ENCODE measurements at places on chromosomes 11 and 22.

GRCh38 chr22:33354928-33355327, 296.7 kb upstream of the SYN3 start:
- DNase-seq: no peak

DNA sequence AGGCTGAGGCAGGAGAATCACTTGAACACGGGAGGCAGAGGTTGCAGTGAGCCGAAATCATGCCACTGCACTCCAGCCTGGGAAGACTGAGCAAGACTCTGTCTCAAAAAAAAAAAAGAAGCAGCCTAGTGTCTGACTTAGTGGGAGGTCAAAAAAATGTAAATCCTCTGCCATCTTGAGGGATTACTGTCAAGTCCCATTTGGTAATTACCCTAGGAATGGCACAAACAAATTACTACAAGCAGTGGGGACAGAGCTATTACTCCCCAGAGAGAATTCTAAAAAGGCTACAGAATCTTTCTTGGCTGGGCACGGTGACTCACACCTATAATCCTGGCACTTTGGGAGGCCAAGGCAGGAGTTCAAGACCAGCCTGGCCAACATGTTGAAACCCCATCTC, 3.8 kb downstream of the SERPING1 start:
- no peak for DNase-seq

DNA sequence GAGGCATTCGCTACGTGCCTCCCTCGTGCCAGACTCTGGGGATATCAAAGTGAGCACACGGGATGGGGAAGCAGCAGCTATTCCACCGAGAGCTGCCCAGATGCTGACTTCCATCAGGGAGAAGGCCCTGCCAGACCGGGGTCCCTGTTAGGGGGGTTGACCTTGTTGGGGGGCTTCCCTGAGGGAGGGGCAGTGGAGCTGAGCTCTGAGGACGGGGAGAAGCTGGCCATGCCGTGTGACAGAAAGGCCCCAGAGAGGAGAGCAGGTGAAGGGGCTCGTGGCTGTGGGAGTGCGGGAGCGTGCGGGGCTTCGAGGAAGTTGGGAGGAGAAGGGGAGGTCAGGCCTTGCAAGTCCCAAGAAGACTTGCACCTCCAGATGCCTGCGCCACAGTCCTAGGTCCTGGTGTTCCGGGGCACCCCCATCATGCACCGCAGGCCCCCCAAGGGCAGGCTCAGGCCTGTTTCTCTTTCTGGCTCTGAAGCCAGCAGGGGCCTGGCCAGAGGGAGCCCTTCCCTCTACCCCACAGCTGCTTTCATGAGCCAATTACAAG, 94.4 kb downstream of the ARHGAP8 start:
- no peak for DNase-seq

- no peak for DNase-seq
Measured at GRCh38 chr22:24833881-24834495, 28.0 kb downstream of the SGSM1 start.

DNA sequence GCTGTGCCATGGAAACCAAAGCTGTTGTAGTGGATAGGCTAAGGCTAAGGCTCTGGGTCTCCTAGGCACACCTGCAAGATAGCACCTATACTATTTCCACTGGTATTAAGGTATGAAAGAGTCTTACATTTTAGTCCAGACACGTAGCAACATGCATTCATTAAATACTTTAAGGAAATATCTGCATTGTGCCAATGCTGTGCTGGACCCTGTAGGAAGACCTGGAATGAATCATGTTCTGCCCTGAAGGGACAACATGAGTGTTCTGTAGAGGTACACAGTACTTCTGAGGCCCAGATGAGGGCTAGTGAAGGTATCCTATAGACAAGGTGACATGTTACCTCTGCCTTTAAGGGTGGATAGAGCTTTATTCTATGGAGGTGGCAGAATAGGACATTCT, 35.2 kb upstream of the RRM1 start:
- DNase-seq: no peak

DNA sequence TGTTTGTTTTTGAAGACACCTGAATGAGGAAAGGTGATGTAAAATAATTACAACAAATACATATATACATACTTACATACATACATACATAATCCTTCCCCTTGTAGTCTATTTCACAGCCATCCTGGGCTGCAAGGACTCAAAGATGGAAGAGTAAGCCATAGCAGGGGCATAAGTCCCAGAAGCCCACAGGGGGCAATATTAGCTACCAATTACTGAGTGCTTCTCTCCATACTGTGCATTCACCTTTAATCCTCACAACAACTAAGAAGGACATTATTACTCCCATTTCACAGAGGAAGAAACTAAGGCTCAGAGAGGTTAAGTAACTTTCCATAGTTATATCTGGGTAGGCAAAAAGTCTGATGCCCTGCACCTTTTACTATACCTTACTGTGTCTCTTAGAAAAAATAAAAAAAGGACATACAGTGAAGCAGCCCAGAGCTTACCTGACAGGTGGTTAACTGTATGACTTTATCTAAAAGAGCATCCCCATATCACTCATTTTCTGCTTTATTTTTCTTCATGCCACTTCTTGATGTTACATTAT, 2.7 kb downstream of the SERGEF start:
- no peak for DNase-seq

DNA sequence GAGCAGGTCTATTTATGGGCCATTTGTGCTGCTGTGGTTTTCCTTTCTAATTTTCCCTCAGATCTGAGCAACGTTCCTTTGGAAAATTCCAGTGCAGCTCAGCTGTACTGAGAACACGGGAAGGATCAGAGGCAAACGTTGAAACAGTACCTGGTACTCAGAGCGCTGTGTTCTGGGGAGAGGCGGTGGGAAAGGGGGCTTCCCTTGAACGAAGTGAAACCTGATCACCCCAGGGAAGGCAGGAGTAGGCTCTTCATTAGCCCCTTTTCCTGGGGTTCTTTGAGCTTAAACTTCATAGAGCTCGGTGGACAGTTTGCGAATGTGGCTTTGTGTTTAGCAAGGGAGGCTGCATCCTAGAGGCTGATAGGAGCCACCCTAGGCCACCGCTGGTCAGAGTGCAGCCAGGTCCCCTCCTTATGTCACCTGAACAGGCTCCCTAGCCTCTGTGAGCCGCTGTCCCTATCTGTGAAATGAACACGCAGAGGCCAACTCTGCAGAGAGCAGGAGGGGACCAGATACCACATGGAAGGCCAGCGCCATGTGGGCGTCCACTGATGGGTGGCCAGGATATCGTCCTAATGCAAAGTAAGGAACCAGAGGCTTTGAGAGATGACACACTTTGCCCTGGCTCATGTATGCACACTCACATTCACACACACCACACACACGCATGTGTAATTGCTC, 1464.8 kb downstream of the BRD1 start:
- no peak for DNase-seq

DNA sequence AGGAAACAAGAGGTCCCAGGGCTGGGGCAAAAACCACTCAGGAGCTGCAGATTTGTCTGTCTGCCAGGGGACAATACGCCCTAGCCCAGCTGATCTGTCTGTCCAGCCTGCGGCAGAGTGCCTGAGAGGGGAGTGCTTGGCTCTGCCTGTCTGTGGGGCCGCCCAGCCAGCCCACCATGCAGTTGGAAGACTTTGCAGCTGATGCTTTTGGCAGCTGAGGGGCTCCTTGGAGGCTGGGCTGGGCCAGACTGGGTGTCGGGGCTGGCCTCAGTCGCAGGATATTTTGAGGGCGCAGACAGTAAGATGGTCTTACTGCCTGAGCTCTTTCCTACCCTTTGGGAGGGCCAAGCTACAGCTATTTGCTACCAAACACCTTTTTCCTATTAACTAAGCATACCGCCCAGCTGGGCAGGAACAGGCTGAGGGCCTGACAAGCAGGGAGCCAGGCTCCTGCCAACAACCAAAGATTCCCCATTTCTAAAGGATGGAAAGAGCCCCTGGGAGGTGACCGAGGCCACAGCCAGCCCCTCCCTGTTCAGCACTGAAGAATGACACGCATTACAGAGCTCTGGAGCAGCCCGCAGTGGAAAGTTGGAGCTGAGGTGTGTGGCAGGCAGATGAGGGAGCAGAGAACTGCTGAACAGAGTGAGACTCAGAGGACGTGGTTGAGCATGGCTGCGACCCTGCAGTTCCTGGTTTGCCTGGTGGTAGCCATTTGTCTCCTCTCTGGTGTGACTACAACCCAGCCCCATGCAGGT, at the start of gene FAM180B:
Gene FAM180B (plus strand): TSS at position 581 of the 758 bp plus-strand sequence. CDS start 91 bp downstream, at position 672.
- no peak for DNase-seq

- no peak for DNase-seq
Measured at GRCh38 chr11:94856443-94856842, 88.3 kb downstream of the AMOTL1 start.

DNA sequence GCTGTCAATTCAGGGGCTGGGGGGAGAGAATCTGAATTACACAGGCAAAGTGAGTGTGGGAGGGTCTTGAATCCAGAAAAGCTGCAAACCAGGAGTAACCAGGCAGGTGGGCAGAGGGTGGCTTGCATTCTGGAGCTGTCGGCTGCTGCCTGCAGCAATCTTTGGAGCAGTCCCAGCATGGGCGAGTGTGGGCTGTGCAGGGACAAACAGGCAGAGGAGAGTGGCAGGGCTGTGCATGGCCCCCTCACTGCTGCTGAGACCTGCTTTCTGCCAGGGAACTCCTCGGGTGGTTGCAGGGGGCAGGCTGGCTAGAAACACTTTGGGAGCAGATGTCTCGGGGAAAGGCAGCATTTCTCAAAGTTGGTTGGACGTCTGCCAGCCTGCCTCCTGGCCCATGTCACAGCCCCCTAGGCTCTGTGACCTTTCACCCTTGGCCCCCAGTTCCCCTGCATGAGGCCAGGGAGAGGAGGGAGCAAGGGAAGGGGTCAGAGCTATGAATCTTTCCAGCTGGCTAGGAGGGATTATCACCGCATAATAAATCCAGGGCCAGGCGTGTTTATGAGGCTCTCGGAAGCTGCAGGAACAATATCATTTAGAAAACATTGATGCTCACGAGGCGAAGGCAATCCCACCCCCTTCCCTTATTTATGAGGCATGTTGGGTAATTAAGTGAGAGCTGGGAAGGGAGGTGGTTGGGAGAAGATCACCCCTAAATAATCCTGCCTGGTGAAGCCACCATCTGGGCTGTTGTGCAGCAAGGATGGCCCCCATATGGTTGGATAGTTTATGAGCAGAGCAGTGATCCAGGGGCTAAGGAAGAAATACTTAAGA, 212.3 kb upstream of the NCAM1 start:
- no peak for DNase-seq

DNA sequence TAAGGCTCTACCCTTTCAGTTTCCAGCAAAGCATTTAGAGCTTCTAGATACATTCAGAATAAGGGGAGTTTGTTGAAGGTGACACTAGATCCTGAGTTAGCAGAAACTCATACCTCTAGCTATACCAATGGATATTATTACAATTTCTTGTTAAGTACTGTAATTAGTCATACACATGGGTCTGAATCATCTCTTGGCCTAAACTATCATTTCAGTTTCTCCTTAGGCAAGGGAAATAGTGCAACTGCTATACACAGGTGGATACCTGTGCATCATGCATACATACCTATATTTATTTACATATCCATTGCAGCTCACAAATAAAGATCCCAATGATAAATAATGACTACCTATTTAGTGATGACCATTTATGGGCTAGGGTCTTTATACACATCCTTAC, 45.1 kb upstream of the PAX6 start:
- no peak for DNase-seq

DNA sequence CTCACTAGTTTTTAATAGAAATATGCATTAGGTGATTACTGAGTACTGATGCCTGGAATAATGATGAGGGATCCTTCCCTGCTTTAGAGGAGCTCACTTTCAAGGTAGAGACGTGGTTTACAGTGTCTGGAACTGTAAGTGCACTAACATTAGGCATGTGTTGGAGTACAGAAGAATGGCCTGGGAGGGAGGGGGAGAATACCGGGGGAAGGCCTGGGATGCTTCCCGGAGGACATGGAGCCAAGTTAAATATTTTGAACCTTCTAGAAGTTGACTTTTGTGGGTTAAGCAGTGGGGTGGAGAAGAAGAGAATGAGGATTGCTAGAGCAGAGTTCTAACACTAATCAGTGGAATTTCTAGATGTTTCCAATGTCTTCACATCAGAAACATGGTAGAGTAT, 261.6 kb downstream of the NELL1 start:
- DNase-seq: no peak

DNA sequence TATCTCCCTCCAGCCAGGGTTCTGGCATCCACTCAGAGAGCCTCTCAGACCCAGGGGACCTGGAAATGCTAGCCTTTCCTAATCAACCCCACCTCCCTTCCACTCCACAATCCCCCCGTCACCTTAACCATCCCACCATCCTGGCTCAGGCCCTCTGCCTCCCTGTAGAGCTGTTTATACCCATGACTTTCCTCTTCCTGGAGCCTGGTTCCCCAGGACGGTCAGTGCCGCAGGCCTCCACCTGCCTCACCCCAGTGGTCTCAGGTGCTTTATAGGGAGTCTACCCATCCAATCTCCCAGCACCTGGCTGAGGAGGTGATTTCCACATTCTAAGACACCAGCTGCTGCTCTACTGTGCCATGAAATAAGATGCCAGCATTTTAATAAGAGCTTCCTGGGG, 1159.5 kb downstream of the TBC1D22A start:
- DNase-seq: no peak

DNA sequence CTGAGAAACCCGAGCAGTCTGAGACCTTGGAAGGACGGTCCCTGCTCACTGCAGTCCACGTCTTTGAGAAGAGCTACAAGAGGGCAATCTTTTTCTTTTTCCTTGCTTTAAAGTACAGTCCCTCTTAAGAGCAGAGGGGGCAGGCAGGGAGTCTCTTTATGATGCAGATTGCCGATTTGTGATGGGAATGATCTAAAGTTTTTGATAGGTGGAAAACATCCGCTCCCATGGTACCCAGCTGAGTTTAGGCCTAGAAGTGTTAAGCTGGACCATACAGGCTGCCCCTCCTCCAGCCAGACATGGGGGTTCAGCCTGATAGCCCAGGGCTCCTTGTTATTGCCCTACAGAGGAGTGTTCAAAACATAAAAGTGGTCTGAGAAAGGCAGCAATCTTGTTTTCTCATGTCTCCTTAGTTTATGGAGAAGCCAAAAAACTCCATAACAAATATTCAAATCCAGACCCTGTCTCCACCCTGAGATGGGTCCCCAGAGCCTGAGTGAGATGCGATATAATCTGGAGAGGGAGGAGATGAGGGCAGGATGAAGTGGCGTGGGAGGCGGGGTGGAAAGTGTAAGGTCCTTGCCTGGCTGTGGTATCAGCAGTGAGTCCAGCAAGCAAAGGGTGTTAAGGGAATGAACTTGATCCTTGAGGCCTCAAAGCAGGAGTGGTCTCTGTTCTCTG, 135.1 kb downstream of the FDX1 start:
- DNase-seq: no peak

DNA sequence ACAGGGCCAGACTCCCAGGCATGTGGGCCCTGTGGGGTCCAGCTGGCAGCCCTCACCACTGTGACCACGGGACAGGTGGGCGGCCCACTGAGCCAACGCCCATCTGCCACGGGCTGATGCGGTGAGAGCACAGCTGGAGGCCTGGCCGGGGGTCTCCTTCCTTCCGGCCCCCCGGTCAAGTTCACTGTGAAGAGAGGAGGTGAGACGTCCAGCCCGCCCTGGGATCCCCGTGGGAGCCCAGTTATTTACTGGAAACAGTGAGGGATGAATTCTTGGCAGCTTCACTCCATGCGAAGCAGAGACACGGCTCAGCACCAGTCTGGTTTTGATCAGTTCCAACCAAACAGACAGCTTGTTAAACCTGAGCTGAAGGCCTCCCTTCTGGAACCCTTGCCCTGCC, 38.7 kb downstream of the WNT11 start:
- no peak for DNase-seq
